ENCODE measurements at places on chromosomes 2 and 18.

GRCh38 chr2:169069341-169069740 is at the start of gene DHRS9:
TSS of gene DHRS9 (plus strand) at chr2:169069563. CDS start at chr2:169081582, 12,019 bp downstream.
- DNase-seq = no peak

GRCh38 chr2:167750675-167751074 is 496.7 kb downstream of the STK39 start:
- no peak for DNase-seq

- DNase-seq = no peak
Measured at GRCh38 chr2:160650196-160651118, 156.8 kb upstream of the RBMS1 start.

GRCh38 chr2:105473011-105473410 is 74.2 kb upstream of the FHL2 start:
- no peak for DNase-seq

GRCh38 chr2:239978411-239978810 is 46.7 kb downstream of the NDUFA10 start:
- no peak for DNase-seq

DNA sequence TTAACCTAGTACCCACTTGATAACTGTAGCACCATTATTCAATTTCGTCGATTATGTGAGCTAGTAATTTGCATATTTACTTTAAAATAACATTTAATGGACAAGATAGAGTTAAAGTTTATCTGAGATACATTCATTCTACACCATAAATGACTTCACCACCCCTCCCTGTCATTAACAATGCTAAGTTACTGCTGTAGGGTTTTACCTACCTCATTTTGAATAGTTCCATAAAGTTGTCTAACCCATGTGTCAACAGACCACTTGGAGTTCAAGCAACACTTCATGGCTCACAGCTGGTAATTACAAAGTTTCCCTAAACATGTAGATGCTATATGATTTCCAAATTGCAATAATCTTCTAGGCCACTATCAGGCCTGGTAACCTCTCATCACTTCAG is 127.4 kb upstream of the CYP26B1 start:
- DNase-seq = no peak

- no peak for DNase-seq
Measured at GRCh38 chr18:355678-356077, 87.8 kb upstream of the THOC1 start.

- no peak for DNase-seq
Measured at GRCh38 chr2:227404585-227405271, 17.0 kb upstream of the SCYGR1 start.

Measured in activated CD8-positive, alpha-beta memory T cell treated with anti-CD3 and anti-CD28 coated beads for 4 hours (primary cell).